ENCODE measurements at places on chromosomes 4 and X.
A peak's percentile ranks its signal among the peaks of the same experiment; 100 is the strongest.

DNA sequence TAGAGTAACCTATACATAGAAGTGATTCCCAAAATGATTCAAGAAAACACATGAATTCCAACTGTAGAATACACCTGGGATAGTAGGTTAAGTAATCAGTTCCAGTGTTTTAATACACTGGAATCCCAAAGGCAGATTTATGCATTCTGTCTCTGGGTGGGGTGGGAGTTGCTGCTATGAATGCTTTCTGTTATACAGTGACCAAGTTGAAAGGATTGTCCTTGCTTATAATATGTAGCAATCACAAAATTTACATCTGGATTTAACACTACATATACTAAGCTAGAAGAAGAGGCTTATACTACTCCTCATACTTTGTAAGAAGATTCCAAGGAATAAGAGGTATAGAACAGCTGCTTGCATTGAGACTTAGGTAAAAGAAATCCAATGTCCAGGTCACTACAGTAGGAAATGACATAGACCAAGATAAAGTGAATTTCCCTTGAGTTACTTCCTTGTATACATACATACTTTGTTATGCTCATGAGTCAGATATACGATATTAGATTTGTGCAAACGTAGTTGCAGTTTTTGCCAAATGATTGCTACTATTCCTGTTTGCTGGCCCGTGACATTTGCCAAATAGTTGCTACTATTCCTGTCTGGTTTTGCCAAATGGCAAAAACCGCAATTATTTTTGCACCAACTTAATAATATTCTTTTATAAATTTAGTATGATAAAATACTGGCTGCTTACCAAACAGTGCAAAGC is 210.5 kb upstream of the DIAPH2 start:
- no peak for DNase-seq

- peak; percentile 84 for DNase-seq
These were observed 50.8 kb downstream of the PRPS1 start for GRCh38 chrX:107678957-107679740.

DNA sequence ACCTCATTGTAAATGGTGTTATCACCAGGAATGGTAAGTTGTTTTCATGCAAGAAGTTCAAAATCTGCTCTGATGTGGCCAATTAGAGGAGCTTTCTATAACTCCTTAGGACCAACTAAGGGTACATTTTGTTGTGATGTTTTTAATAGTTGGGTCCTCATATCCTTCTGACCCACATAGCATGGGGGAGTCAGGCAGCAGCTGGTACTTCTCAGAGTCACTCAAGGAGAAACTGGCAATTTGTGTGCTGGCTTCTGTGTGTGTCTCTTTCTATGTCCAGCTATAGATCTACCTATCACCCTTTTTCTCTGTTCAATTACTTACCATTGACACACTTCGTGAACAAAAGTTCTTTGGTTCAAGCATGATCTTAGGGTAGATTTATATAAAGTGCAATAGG is 194.3 kb upstream of the TENM3 start:
- no peak for DNase-seq

DNA sequence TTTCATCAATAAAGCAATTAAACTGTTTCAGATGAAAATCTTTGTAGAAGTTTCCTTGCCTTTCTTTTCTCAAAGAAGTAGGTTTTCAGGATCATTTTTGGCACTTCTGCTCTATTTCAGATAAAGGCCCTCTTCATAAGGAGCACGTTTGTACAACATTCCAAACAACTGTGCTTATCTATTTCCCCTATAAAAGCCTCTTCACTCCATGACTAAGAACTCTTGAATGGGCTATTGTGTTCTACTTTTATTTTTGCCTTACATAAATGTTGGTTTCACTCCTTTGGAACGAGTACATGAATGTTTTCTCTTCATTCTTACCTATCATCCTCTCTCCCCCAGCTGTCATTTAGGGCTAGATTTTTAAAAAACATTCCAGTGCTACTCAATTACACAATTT is 288.0 kb upstream of the PPP1R2C start:
- DNase-seq = no peak

- DNase-seq = no peak
These were observed 103.0 kb downstream of the ADRA2C start for GRCh38 chr4:3869174-3869572.

- DNase-seq = no peak
These were observed 87.9 kb downstream of the ZXDA start for GRCh38 chrX:57822398-57822797.

DNA sequence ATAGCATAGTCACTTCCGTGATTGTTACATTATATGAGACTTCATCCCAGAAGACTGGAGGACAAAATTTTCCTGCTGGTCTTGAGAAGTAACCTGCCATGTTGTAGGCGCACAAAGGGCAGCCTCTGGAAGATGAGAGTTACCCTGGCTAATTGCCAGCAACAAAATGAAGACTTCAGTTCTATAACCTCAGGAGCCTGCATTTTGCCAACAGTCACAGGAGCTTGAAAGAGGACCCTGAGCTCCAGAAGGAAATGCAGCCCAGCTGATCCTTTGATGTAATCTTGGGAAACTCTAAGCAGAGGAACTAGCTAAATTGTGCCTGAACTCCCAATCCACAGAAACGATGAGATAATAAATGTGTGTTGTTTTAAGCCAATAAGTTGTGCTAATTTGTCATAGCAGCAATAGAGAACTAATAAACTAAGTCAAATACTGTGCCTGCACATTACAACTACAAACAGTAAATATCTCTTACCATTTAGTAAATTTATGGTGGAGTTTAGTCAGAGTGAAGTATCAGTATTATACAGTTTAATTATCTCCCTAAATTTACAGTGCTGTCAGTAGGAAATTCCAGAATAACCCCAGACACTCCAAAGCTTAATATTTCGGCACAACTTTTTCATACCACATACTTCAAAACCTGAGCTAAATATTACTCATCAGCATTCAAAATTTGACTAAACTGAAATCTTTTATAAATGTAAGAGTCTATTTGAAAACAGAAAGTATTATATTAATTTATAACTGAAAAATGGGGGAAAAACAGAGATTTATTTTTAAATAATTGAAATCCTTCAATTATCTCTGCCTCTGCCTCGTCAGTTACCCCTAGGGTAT is 90.1 kb upstream of the MAPK10 start:
- no peak for DNase-seq

DNA sequence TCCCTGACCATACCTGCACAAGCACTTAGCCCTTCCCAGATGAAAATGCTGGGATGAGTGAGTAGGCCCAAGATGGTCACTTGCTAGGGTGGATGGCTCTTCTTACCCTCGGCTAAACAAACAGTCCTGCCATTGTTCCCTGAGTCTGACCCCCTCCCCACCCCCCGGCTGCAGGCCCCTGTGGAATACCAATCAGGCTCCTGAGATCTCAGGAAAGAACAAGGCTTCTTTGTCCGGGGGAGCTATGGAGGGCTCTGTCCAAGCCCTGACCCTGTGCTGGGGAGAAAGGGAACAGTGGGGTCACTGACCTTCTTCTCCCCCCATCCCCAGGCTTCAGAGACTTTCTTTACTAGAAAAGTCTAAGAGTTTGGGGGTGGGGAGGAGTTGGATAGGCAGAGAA is 6.0 kb downstream of the PLP1 start:
- no peak for DNase-seq

DNA sequence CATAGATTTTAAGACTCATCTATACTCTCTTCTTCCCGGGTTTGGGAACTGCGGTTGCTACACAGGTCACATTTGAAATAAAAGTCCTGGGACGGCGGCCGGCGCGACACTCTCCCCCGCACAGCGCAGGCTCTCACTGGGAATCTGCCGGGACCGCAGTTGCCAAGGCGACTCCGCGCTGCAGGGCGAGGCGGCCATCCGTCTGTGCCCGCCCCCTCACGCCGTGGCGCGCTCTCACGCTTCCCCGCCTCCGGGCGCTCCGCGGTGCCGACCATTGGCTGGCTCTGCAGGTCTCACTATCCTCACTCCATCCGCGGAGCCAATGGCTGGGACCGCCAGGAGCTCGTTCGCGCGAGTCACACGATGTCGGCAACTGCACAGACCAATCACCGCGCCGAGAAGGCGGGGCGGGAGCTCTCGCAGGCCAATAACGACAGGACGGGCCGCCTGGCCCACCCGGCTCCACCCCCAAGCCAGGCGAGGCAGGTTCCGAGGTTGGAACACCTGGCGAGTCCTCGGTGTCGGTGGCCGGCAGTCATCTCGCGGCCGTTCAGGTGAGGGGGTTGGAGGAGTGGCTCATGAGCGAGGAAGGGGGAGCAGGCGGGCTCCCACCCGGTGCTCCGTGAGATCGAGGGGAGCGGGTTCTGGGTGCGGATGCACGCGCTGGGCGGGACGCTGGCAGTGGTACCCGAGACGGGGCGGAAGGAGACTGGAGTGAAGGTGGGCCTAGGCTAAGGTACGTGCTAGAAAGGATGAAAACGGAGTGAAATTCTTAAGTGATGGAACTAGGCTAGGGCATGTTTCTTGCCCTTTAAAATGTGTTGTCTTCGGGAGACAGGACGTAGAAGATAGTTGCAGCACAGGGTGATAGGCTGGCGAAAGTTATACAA is at the start of gene MSMO1:
Gene MSMO1, plus strand, starts transcription at position 459 of the 890 bp plus-strand sequence. CDS start 5,702 bp downstream, outside the sequence.
- peak; percentile 98 for DNase-seq

- peak; percentile 63 for DNase-seq
These were observed at the start of the genes DHRSX and ZBED1 for GRCh38 chrX:2500803-2501558. DHRSX (minus strand) TSS chrX:2500976; CDS start chrX:2500925, 51 bp downstream. ZBED1 (minus strand) TSS chrX:2500976; CDS start chrX:2490719, 10,257 bp downstream.

GRCh38 chr4:185846505-185847150 is 34.6 kb upstream of the SORBS2 start:
- no peak for DNase-seq

DNA sequence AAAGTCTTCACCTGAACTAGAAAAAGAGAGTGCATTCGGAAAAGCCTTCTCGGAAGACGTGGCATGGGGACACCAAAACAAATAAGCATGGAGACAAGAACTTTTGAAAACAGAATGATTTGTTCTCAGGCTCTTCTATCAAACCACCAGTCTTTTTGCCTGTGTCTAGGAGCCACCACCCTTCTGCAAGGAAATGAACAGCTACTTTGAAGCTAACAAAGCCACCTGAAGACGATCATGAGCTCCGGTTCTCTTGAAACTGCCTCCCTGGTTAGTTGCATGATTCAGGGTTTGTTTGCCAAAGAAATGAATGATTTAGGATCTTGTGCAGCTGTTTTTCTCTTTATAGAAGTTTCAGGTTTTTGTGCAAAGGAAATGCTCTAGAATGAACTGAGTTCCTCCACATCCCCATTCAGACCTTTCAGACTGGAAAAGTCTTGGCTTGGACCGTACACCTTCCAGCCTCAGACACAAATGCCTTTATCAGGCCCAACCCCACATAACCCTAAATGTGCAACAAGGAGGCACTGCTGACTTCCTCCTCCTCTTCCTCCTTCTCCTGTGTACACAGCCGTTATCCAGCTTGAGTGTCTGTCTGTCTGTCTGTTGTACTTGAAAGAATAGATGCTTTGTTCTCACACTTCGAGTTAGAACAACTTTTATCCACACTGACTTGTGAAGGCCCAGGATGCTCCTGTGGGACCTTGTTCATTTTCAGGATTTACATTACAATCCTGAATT is 334.8 kb upstream of the KLF3 start:
- peak; percentile 49 for DNase-seq

- no peak for DNase-seq
These were observed 58.3 kb downstream of the ATP10D start for GRCh38 chr4:47543331-47543730.

GRCh38 chrX:131985526-131986049 is 37.5 kb upstream of the STK26 start:
- peak; percentile 35 for DNase-seq

- DNase-seq = no peak
These were observed 141.3 kb downstream of the CPE start for GRCh38 chr4:165520086-165520485.

- DNase-seq = no peak
These were observed 7.7 kb downstream of the HAND2 start for GRCh38 chr4:173522160-173522950.

- DNase-seq = no peak
These were observed 271.7 kb upstream of the LDB2 start for GRCh38 chr4:17170131-17170530.
